Fibroblast of skin of left quadriceps (primary cell): ENCODE measurements at places on chromosomes 6 and 20.

GRCh38 chr6:149482545-149483333 lies 2.1 kb downstream of the ZC3H12D start:
- no peak for DNase-seq

DNA sequence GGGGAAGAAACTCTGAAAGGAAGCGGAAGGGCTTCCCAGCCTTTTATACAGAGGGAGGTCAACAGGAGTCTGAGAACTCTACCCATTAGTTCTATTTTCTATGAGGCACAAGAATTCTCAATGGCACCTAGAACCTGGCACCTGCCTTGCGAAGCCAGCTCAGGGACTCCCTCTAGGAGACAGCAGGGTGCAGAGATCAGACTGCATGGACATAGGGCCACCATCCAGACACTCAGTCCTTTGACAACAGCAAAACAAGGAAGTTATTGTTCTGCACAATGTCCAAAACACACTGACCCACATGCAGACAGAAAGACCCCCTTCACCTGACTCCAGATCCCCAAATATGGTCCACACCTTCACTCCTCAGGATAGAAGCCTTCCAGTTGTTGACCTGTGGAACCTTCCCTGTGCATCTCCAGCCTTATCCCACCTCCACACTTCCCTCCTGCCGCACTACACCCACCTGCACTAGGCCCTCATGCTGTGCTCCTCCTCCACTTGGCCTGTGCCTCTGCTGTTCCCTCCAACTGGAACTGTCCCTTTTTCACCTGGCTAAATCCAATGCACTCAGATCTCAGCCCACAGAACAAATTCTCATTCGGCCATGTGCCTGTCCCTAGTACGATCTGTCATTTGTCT lies 27.8 kb downstream of the ACSS1 start:
- no peak for DNase-seq

DNA sequence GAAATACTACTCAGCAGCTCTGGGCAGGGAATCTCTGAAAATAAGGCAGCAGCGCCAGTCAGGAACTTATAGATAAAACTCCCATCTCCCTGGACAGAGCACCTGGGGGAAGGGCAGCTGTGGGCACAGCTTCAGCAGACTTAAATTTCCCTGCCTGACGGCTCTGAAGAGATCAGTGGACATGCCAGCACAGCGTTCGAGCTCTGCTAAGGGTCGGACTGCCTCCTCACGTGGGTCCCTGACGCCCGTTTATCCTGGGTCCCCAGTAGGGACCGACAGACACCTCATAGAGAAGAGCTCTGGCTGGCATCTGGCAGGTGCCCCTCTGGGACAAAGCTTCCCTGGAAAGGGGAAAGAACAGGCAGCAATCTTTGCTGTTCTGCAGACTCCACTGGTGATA lies 59.0 kb downstream of the COL21A1 start:
- DNase-seq: no peak

GRCh38 chr20:46720776-46721425 lies 11.5 kb downstream of the SLC2A10 start:
- no peak for DNase-seq

- DNase-seq: no peak
Measured at GRCh38 chr20:4062721-4063606, 47.6 kb upstream of the RNF24 start.

DNA sequence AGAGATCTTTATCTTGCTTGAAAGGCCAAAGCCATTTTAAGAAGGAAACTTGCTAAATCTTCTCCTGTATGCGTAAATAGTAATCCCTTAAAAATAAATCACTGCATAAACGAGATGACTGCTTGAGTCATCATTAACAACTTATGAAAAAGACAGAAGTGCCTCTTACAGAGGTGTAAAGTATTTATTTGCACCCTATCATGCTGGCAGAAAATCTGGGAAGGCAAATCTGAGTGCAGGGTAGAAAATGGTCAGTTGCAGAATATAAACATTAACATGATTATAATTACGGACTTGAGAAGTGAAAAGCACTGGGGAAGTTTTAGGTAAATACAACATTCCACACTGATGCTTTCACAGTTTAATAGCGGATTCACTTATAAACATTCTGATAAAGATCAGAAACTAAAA lies 67.5 kb upstream of the FBXO30 start:
- DNase-seq: no peak

DNA sequence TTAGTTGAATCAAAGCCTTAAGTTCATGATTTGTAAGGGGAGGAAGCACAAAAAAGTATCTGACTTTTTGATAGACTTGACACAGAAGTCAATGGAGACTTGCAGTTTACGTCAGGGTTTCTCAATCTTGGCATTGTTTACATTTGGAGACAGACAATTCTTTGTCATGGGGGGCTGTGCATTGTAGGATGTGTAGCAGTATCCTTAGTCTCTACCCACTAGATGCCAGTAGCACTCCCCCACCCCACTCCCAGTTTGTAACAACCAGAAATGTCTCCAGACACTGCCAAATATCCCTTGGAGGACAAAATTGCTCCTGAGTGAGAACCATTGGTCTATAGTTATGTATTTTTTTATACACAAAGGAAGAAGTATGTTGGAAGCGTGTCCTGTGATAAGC lies 434.1 kb downstream of the RFPL4B start:
- no peak for DNase-seq

- DNase-seq: no peak
Measured at GRCh38 chr20:6530779-6531315, 236.6 kb upstream of the BMP2 start.

- no peak for DNase-seq
Measured at GRCh38 chr6:50848989-50849795, 30.5 kb downstream of the TFAP2B start.

DNA sequence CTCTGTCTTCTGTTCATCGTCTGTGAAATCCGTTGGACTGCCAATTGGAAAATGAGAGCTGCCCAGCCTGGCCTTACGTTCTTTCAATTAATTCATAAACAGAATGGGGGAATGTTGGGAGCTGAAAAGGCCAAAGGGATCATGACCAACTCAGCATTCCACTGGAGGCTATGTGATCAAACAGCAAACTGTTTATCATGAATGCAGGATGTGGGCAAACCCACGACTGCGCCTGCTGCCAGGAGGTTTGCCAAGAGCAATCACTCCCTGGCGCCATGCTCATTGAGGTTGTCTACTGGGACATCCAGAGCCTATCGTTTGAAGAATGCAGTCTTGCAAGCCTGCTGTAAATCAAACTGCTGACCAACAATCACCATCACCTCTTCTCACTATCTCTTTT lies 9.3 kb upstream of the FKBP1A start:
- no peak for DNase-seq

DNA sequence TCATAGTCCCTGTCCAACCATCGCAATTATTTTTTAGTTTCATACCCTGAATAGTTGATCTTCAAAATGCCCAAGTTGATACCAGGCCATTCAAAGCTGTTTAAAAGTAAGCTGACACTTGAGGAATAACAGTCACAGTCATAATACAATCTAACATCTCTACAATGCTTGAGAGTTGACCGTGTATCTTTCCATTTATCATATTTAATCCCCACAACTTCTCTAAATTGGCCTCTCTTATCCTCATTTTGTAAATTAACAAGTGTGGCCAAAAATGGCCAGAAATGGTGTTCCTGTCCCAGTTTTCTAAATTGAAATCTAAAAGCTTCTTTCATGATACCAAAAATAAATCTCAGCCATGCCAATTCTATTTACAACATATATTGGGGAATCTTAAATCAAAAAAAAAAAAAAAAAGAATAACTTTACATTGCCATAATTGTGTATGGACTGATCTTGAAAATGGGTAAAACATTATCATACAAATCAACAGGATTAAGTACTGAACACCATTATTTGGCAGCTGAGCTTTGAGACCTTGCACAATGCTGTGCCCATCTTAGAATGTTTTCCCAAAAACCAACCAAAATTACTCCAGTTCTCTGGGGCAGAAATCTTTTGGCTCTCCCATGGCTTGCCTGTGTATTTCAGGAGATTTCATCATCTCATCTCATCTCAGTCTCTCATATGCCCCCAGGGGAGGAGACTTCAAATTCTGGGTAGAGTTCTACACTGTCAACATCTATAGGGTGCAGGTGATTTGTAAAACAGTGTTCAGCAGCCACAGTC lies 448.7 kb upstream of the JARID2 start:
- DNase-seq: peak; percentile 51

DNA sequence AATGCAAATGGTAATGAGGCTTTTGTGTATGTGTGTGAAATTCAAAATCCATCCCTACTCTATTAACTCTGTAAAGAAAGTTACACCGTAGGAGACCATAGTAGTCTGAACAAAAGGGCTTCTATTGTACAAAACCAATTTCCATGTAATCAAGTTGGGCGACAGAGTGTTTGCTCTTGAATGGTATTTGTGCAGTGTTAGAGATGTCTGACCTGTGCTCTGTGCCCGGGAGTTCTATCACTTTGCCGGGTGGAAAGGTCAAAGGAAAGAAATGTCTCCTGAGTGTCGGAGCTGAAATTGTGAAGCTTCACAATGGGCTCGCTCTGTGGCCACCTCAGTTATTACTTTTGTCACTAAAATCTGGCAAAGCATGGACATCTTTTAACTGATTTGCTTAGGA lies 312.0 kb downstream of the SAMD5 start:
- no peak for DNase-seq

GRCh38 chr20:50027611-50028105 lies 44.9 kb downstream of the SNAI1 start:
- DNase-seq: no peak

DNA sequence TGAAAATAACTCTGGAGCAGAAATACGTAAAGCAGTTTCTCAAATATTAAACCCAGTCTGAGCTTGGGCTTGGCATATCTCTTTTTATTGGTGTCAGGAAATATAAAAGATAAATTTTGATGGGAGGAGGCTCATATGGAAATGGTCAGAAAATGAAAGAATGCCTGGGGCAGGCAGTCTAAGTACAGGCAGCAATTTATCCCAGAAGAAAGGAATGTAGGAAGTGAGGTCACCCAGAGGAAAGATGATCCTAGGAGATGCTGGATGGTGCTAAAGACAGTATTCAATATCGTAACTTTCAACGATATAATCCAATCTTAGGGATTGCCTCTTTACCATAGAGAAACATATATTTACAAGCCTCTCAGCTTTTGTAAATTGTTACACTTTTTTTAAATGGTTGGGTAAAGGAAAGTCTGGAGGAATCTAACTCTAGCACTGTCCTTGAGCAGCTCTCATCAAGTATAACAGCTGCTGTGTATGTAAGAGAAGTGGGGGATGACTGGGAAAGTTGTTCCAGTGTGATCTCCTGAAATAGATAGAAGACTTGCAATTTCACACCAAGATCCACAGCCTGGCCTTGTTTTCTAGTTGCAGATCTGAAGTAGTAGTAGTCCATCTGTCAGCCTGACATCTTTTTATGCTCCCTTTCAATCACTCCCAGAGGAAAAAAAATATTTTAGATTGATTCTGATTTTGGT lies 256.9 kb upstream of the SASH1 start:
- DNase-seq: peak; percentile 10

GRCh38 chr6:162489101-162489976 lies 238.2 kb downstream of the PRKN start:
- DNase-seq: no peak

DNA sequence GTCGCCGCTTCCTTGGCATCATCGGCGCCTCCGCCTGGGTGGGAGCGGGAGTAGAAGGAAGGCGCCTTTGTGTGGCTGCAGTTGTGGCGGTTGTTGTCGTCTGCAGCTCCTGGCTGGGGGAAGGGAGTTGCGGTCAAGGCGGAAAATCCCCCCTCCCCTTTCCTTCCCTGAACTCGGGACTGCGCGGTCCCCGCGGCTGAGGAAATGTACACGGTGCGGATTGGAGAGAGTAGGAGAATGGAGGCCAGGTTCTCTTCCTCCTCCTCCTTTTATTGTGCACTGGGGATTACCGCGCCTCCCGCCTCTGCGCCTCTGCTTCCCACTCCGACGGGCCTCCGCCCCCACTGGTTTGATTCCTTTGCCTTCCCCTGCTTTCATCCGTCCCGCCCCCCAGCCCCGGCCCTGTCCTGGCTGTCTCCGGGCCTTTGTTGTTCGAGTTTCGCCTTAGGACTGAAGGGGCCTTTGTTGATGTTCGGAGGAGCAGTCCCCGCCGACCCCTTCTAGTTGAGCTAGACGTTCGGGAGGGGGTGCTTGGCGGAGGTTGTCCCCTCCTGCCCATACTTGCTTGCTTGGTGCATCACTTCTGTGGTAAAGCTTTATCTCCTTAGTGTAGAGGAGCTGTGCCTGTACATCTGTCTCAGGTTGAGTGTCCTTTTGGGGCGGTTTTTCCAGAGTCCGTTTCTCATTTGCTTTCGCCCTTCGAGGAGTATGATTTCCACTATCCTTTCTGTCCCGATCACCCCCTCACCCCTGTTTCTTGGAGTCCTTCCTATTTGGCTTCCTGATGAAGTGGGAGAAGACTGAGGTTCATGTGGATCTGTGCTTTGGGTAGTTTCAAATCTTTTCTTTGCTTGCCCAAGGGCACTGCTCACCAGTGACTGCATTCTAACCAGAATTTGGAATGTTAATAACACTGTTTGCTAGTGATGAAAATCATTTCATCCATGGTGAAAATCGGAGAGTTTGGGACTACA lies 764 bp downstream of the ZNF292 start:
- peak; percentile 34 for DNase-seq

DNA sequence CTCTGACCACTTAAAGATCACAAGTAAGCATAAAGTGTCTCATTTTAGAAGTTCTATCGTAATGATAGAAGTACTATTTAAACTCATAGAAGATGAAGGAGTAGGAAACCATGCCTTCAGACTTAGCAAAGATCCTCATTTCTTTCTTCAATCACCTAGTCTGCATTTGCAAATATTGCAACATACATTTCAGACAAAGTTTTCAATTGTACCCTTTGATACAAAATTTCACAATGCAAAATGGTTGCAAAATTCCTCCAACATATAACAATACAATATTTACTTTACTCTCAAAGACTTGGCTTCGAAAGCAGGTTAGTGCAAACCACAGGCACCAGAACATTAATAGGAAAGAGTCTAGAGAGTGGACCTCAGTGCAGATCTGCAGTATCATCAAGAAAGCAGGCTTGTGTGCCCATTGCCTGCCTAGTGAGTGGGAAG lies 16.1 kb upstream of the ROS1 start:
- DNase-seq: peak; percentile 59

GRCh38 chr6:155126727-155127439 lies 131.8 kb downstream of the TIAM2 start:
- no peak for DNase-seq

DNA sequence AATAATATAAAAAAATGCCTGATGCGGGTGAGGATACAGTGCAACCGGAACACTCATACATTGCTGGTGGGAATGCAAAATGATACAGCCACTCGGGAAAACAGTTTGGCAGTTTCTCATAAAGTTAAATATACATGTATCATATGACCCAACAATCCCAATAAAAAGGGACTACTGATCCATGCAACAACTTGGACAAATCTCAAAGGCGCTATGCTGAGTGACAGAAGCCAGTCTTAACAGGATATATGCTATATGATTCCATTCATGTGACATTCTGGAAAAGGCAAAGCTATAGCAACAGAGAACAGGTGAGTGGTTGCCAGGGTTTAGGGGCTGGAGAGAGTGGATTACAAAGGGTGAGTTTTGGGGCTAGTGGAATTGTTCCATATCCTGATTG lies 170.2 kb upstream of the MLN start:
- no peak for DNase-seq
